NCI-H187 (cell line): ENCODE measurements at places on chromosomes 5 and 9.

GRCh38 chr5:108028412-108028811 lies 353.5 kb downstream of the FBXL17 start:
- DNase-seq, result no peak

- no peak for DNase-seq
Measured at GRCh38 chr9:112316258-112316943, 17.0 kb downstream of the PTBP3 start.

- no peak for DNase-seq
Measured at GRCh38 chr5:137563646-137564397, 64.7 kb upstream of the SPOCK1 start.

- DNase-seq, result no peak
Measured at GRCh38 chr5:1219098-1219767, 5.9 kb upstream of the SLC6A18 start.

DNA sequence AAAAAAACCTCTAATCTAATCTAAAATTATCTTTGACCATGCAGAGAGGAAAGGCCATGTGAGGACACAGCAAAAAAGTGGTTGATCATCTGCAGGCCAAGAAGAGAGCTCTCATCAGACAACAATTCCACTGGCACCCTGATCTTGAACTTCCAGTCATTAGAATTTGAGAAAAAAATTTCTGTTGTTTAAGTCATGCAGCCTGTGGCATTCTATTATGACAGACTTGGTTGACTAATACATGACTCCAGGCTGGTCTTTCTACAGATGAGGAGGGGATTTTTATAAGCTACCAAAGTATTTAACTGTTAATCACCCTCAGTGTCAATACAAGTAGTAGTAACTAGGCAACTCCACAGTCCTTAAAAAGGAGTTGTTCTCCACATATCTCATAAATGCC lies 358.5 kb upstream of the RGMB start:
- no peak for DNase-seq

DNA sequence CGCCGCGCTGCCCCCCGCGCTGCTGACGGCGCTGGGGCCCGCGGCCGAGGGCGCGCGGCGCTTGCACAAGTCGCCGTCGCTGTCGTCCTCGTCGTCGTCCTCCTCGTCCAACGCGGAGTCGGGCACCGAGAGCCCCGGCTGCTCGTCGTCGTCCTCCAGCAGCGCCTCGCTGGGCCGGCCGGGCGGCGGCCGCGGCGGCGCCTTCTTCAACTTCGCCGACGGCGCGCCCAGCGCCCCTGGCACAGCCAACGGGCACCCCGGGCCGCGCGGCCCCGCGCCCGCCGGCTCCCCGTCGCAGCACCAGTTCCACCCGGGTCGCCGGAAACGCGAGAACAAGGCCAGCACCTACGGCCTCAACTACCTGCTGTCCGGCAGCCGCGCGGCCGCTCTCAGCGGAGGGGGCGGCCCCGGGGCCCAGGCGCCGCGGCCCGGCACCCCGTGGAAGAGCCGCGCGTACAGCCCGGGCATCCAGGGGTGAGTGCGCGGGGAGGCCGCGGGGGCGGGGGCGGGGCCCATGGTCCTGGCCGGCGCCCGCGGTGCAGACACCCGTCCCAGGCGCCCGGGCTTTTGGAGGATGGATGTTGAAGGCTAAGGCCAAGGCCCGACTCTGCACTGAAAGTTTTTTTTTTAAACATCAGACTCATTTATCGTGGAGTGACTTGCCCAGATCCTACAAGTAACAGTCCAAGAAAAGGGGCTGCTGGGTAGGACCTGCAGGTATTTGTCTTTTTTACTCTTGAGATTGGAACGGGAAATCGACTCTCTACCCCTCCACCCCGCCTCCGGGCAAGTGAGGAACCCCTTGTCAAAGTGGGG lies 1.2 kb downstream of the TENT4A start:
- DNase-seq, result no peak
